ENCODE measurements at places on chromosomes 5 and 9.

DNA sequence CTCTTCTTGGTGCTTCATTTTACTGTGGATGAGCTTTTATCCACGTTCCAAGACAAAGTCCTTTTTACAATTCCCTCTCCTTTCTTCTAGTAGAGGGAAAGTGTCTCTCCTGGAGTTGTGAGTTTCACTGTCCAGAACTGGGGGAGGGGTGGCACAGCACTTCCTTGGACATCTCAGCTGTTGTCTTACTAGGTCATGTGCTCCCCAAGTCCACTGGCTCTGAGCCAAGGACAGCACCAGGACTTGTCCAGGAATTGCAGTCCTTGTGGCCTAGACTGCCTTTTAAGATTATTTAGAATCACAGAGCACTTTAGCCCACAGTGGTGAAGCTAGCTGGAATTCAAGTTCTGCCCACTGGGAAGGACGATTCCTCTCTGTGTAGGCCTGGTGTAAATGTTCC lies 700.2 kb upstream of the PTPRD start:
- no peak for DNase-seq

DNA sequence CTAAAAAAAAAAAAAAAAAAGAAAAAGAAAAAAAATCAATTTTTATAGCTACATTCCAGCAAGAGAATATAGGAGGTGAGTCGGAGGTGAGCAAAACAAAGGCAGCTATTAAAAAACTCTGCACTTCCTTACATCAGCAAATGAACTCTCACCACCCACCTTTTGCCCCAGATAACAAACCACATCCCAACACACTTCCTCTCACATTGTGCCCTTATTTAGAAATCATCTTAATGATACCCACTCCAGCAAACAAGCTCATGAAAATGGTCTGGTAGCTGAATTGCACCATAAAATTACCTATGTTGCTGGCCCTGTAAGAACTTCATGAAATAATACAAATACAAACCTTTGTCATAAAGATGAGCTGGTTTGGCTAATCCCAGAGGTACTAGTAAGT lies 82.9 kb downstream of the CEMIP2 start:
- no peak for DNase-seq

DNA sequence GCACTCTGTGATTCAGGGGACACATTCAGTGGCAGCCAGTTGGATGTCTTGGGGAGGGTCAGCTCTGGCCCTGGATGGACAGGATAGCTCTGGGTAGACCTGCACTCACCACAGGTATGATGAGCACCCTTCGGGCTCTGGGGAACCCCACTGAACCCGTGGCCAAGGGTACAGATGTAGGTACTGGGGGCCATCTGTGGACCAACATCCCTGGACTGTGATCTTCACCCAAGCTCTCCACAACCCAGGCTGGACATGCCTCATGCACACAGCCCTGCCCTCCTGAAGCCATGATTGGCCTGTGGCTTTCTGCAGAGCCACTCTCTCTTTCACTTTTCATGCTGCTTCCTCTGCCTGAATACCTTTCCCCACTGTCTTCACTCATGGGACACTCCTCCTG lies 15.6 kb upstream of the ACSL6 start:
- DNase-seq, result no peak

DNA sequence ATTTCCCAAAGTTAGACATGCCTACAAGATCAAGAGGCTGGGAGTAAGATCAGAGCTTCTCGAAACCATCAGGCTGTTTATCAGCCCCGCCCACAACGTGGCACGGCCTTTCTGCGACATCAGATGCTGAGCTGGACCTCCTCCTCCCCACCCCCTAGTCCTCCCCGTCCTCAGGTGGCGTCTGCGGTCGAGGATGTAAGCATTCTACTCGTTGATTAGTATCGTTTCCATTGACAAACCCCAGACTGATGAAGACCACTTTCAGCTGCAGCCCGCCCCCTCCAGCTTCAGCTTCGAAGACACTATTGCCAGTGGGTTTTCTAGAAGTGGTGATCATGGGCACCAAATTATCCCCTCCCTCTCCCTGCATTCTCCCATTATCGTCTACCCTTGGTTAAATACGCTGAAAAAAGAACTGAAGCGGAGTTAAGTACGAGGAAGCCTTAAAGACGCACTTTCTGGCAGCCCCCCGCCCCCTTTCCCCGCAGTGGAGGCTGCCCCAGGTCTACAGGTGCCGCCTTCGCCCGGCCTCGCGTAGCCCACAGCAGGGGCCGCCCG lies 1.1 kb downstream of the PPIC start:
- DNase-seq, result no peak

DNA sequence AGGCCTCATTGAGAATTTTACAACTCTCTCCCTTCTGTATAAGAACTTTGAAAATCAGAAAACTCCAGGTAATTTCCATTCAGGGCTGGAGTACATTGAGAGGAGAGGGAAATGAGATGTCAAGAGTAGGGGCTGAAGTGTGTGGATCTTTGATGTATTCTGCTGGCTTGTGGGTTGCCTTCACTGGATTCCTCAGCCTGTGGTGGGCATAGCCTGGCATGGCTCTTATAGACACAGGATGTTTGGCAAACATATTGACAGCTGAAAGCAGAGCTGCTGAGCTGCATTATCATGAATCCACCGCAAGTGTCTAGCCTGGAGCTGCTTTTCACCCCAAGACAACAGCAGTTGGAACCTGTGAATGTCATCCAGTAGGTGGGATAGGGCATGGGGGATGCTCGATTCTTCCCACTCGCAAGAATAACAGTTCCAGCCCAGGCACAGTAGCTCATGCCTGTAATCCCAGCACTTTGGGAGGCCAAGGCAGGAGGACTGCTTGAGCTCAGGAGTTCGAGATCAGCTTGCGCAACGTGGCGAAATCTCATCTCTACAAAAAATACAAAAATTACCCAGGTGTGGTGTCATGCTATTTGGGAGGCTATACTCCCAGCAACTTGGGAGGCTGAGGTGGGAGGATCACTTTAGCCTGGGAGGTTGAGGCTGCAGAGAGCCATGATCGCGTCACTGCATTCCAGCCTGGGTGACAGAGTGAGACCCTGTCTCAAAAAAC lies 36.0 kb upstream of the TTC23L start:
- DNase-seq, result no peak

- DNase-seq, result no peak
These were observed 4.2 kb upstream of the CA9 start for GRCh38 chr9:35669331-35670145.

GRCh38 chr5:39494107-39494510 lies 69.3 kb upstream of the DAB2 start:
- DNase-seq, result no peak

DNA sequence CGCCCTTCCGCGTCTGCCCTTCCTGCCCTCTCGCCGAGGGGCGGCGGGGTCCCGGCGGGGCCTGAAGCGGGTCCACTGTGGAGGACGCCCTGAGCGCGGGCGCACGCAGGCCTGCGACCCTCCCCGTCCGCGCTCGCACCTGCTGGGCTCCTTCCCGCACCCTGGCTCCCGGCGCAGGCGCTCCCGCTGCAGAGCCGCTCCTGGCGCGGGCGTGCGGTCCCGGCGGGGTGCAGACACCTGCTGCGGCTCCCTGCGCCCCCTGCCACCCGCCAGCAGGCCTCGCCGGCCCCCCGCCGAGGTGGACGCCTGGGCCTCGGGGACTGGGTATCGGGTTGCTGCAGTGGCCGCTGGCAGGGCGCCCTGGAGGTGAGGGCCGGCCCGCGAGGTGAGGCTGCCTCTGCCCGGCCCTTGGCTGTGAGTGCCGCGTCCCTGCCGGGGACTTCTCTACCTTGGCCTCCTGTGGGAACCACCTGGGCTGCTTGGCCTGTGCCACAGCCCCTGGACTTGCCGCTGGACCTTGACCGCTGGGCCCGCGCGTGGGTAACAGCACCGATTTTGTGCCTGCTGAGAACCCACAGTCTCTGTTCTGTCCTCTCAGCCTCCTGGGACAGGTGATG lies 627 bp downstream of the ARRDC1 start:
- no peak for DNase-seq

GRCh38 chr5:89932771-89933181 lies 476.8 kb downstream of the CETN3 start:
- no peak for DNase-seq

- DNase-seq, result no peak
These were observed 146.9 kb upstream of the GNA14 start for GRCh38 chr9:77794985-77795384.

- no peak for DNase-seq
These were observed 128.0 kb upstream of the IL12B start for GRCh38 chr5:159458217-159458711.

DNA sequence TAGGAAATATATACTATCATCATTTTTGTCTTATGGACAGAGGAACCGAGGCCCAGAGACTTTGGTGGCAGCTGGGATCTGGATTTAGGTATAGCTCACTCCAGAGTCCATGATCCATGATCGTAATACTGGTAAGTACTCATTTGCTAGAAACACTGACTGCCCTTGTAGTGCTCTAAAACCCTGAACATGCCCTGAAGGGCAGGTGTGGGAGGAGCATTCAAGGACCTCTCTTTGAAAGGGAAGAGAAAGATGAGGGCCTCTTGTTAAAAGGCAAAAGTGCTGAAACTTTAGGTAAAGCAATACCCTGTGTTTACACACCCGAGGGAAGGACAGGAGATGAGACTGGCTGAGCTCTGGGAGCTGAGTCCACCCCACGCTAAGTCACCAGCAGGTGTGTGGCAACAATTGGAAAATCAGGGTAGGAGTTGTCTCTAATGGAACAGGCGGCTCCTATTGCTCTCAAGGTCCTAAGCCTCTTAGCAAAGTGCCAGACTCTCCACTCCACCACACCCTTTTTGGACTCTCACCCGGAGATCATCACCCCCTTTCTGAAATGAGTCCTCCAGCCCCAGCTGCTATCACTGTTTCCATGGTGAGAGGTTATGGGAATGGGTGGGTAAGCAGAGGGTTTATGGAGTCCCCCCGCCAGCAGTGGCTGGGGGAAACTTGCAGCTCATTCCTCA lies 34.8 kb downstream of the TRPC7 start:
- no peak for DNase-seq

DNA sequence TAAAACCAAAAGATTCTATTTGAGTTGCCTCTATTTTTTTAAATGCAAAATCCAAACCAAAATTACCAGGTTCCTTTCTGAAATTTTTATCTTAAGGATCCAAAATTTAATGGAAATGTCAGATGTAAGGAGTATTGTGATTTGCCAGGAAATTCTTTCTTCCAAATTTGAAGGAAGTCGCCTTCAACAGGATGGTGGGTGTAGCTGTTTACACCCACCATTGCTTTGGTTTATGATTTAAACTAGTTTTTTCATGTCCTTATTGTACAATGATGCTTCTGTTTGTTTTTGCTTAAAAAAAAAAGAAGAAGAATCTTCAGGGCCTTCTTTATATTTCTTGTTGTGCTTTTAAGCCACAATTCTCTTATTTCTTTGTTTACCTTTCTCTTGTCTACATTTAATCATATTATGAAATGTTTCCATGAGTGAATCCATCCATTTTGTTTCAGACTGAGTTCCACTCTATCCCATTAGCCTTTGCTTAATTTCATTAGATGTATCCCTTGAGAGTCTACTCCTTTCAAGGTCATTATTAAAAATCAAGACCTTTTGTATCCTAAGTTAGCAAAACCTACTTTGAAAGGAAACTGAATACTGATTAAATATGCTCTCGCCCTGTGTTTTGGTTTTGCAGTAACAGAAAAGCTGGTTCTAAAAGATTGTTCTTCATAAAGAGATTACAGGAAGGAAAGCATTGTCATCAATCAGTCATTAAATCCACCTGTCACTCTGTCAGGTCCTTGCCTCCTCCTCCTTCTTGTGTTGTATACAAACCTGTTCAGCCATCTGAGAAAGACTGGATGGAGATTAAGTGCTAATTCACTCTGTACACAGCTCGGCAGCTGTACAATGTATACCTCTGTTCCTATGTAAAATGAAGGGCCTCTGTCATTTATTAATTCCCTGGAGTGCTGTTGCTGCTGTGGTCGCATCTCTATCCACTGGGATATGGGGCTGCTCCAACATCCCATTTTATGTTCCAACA lies 45.5 kb upstream of the SLC2A8 start:
- DNase-seq, result no peak

GRCh38 chr5:148810823-148811222 lies 15.6 kb upstream of the ADRB2 start:
- no peak for DNase-seq

DNA sequence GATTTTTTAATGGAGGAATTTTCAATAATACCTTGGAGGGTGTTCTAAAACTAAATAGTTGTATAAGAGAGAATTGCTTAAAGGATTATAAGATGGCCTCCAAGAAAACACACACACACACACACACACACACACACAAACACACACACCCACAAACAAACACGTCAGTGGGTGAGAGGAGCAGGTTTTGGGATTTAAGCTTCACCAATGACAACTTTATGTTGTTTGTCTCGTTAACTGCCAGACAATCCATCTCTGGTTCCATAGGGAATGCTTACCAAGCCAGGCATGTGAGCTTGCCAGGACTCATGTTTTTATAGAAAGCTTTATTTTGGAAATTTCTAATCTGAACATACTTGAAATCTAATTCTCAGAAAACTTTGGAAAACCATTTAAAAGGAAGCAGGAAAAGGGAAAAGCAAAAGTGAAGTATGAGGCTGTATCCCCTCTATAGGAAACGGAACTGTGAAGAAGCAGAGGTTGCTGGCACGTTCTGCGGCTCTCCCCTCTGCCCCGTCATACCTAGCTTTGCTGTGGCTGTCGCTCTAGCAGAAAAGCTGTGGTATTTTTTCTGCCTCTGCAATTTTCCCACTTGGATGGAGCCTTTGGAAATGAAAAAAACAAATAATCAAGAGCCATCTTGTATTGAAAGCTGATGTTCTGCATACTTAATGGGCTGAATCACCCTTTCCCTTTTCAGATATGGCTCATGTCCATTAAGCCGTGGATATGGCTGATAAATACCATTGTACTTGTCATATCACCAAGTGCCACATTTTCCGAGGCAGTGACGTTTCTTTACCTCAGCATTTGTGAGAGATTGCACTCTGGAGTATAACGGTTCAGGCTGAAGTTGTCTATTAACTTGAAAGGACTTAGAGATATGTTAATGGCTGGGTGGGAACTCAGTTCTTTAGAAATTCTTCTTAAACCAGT lies 112.7 kb downstream of the NTRK2 start:
- DNase-seq, result no peak

GRCh38 chr5:8458038-8458383 lies 589.1 kb downstream of the MTRR start:
- DNase-seq, result no peak

- DNase-seq, result no peak
These were observed 61.6 kb downstream of the NNT start for GRCh38 chr5:43664501-43665040.

DNA sequence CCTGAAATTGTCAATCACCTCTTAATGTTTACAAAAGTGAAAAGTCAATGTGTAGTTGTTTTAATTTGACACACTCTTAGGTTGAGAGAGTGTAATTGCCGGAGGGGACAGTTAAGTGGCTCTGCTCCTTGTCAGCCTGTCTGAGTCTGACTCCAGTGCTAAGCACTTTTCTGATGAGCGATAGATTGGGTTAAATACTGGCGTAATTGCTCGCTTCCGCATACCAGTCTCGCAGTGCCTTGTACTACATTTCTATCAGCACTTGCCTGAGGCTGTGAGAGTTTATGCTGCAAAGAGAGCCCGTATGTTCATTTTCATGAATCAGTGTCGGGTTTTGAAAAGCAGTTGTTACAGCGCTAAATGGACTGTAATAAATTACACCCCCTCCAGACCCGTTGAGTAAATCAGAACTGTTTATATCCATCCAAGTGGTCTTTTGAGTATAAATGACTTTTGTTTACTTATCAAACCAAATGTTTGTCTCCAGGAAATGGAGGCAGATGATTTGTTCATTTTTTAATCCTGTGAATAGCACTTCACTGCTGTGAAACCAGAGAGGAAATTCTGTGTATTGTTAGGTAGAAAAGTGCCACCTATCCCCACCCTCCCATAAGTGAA lies 41.0 kb upstream of the DMRT3 start:
- DNase-seq, result no peak

Data from stimulated activated CD8-positive, alpha-beta memory T cell treated with anti-CD3 and anti-CD28 coated beads, Interleukin-2, amount 100 ng/mL, for 1 hour (primary cell).